ENCODE measurements at places on chromosomes 1 and 21.
A peak's percentile ranks its signal among the peaks of the same experiment; 100 is the strongest.

- no peak for DNase-seq
These were observed 64.7 kb downstream of the VAV3 start for GRCh38 chr1:107900090-107900945.

DNA sequence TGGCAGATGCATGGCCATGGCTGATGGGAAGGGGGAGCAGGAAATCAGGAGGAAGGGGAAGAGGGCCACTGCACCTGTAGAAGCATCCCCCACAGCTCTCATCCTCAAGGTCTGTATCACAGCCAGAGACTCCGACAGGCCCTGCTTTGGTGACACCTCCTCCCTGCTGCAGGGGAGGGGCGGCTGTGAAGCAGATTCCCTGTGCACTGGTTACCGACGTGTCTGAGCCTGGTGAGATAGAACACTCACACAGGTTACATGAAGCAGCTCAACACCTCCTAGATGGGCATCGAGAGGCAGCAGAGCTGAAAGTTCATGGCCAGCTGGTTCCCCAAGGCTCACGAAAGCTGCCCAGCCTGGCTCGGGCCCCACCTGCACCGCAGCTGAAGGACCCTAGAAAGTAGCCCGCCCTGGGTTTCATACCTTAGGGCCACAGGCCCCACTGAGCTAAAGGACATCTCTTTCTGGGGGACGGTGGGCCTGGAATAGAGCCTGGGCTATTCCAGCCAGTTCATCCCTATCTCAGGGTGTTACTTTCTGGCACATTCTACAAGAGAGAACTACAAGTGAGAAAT lies 30.2 kb upstream of the AJAP1 start:
- DNase-seq = no peak

GRCh38 chr1:96387785-96388184 lies 333.8 kb upstream of the PTBP2 start:
- no peak for DNase-seq

DNA sequence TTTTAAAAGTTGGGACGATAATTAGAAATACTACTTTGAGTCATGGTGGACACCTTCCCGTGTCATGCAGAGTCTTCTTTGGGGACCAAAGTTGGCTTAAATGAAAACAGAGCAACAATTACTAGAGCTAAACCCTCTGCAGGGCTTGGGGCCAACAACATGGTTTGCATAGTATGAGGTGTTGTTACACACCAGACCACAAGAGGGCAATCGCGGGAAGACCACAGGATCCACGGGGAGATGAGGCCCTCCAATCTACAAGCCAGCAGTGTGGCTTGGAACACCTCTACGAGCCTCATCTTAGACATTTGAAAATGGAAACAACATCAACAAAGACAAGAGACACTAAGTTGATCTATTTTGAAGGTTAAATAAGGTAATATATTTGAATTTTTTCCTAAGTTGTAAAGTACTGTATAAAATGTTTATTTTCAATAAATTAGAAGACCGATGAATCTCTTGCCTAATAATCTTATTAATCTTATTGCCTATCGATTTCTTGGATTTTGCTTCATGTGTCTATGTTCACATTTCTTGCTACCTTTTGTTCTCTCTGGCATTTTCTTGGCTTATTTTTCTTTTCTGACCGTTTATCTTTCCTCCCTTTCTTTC lies 8.2 kb upstream of the SMCP start:
- DNase-seq = peak; percentile 59

DNA sequence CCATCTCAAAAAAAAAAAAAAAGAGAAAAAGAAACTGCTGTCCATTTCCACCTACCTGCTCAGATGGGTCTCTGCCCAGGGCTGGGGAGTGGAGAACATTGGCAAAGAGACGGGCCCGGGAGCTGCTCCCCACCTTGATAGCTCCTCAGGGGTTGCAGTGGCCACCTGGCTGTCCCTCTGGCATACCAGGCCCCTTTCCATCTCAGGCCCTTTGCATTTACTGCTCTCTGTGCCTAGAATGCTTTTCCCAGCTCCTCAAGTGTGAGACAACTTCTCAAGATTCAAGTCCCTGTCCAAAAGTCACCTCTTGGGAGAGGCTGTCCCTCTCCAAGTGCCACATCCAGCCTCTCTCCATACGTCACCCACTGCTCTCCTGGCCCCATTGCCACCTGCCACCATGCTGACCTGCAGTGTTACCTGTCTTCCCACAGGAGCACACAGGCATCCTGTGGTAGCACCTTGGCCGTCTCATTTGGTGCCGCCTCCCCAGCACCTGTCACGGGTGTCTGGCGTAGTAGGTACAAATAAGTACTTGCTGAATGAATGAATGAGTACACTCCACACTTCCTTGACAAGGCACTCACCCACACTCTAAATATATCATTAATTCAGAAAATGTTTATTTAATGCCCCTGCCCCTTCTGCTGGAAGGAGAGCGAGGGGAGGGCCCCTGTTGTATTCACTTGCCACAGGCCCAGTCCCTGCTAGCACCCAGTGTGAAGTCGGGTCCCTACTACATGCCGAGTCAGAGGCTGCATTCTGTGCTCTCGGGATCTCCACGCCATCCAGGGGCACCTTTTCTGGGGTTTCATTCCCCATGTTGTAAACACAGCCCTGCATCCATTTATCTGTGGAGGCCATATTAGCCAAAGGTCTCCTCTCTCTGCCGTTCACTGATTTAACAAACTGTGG lies 48.8 kb downstream of the DISP3 start:
- DNase-seq = no peak

GRCh38 chr21:15162921-15163320 lies 98.1 kb upstream of the NRIP1 start:
- DNase-seq = no peak

DNA sequence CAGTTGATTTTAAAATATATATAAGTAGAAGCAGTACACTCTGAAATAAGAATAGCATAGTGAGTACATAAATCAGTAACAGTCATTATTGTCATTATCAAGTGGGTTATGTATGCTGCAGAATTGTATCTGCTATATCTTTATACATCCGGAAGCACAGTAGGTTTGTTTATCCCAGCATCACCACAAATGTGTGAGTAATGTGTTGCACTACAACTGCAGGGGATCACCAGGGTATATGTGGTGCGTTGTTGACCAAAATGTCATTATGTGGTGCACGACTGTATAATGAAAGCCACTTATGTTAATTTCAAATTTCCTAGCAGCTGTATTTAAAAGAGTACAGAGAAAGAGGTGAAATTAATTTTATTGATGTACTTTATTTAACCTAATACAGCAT lies 87.7 kb upstream of the GADD45A start:
- DNase-seq = no peak

DNA sequence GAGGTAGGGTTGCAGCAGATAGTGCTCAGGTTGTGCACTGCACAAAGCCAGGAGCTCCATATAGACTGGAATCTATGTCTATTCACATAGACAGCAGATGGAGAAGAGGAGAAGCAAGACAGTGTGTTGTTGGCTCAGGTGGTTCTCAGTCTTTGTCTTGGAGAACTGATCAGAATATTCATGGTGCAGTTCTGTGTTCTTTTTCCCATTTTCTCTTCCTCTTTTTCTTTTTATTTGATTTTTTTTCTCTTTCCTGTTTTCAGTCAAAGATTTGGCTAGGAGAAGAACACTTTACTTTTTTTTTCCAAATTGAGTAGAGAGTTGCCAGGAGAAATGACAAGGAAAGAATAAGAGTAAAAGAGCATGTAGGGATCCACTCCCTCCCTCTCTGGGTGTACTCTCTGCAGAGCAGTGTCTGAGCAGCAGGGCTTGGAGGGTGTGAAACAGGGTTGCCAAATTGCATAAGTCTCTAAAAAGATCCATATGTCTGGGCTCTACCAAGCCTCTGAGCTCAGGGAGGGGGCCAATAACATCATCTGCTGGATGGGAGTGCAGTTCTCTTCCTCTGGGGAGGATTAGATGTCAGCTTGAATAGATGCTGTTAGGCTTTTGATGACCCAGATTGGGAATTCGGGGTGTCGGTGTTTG lies 8.7 kb upstream of the CD34 start:
- DNase-seq = no peak

DNA sequence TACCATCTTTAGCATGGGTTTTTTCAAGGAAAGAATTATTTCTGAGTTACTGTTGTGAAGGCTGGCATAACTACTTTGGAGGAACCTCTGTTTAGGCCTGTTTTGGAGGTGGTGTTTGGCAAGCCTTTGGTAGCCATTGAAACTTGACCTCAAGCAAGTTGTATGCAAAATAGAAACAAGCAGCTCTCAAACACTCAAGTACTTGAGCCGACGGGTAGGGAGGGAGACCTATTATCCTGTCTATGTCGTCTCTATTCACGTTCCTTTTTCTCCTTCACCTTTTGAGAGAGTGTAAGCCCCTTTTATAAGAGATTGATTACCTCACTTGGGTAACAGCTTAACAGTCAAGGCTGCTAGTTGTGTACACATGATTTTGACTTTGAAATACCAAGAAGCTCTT lies 878.3 kb upstream of the CXADR start:
- peak; percentile 65 for DNase-seq

DNA sequence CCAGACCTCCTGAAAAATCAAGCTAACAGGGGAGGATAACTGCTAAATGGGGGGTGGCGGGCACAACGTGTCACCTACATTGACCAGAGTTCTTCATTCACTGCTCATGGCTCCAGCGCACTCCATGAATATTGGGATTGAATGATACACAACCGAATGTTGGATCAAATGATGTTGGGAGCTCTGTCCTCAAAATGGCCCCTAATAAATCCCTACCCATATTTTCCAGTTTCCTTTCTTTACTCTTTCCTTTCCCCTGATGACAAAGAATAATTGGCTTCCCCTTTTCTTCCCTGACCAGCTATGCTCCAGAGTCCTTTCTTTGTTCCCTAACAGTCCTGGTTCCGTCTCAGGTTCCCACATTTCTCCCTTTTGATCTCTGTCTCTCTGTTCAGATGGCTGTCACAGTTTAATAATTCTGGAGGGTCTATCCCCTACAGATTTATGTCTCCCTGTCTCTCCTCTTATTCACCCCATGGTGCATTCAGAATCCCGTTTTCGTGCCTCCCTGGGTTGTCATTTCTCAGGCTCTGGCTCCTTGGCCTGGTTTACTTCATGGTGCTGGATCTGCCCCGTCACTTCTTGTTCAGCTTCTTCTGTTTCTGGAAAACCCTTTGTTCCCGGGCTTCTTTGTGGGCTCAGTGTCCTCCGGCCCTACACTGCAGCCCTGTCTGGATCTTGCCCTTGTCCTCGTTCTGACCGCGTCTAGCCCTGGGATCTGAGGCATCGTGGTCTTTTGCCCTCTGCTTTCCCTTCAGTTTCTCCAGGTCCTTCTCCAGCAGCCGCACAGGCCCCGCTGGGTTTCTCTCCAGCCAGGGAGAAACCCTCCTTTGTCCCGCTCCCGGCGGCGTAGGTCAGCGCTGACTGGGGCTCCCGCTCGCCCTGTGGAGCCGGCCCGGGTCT lies 78.3 kb downstream of the NDUFS5 start:
- no peak for DNase-seq

- DNase-seq = no peak
These were observed 75.4 kb downstream of the CENPF start for GRCh38 chr1:214678386-214678785.

DNA sequence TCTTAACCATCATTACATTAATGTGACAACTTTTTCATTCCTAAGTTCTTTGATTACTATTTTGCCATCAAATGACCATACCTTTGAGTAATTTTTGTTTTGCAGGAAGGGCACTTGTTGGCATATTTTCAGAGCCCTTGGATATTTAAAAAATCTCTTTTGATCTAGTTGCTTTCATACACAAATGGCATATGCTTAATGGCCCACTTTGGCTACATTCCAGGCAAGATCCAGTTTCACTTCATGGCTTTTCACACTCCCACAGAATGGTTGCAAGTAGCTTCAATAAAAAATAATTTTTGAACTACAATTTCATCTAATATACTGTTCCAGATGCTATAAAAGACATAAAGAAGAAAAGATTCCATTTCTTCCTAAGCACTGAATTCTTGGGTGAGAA lies 18.1 kb downstream of the ADAM30 start:
- DNase-seq = peak; percentile 56

DNA sequence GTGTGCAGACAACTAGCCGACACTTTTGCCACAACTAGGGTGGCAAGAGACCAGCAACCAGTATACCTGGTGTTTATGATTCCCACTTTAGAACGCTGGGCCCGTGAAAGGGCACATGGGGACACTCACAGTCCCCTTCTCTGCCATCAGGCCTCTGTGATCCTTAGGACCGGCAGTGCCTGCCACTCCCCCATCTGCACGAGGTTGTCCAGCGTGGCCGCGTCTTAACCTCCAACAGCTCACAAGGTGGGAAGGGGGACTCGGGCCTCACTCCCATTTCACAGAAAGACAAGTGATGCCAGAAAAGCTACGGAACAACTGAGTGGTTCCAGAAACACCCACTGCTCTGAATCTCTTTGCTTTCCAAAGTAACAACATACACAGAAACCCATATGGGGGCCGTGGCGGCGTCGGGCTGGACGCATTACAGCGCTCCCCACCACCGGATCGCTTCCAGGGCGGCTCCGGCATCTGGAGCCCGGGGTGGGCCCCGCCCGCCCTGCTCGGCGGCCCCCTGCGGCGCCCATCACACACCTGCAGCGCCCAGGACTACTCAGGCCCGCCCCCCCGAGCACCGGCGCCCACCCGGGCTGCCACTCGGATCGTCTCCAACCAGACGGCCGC lies 1.0 kb downstream of the ZNF496 start:
- DNase-seq = no peak

Data from NCI-H1105 (cell line).